ENCODE measurements at places on chromosomes 6 and 20.

DNA sequence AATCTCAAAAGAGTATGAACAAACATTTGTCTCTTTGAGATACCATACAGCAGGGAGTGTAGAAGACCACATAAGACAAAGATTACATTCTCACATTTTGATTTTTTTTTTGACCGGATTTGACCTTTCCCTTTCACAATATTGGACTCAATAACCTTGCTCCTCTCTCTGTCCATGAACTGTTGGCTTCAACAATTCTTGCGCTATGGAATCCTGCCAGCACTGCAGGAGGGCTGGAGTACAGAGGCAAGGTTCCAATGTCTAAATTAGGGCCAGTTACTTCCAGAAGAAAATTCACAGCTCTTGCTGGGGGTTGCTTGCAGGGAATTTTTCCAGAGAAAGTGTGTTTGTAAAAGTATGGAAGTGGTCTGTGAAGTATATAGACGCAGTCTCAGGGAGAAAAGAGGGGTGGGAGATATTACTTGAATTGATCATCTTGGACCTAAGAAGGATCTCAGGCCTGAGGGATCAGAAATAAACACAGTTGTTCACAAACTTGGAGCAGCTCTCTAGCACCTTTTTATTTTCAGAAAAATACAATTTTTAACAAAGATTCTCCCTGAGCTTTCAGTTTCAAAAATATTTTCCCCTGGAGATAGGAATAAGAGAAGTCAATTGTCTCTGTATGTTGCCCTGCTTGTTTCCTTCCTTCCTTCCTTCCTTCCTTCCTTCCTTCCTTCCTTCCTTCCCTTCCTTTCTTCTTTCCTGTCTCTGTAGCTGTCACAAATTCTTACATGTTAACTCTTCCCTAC, 765.9 kb downstream of the BCKDHB start:
- peak; percentile 64 for DNase-seq

DNA sequence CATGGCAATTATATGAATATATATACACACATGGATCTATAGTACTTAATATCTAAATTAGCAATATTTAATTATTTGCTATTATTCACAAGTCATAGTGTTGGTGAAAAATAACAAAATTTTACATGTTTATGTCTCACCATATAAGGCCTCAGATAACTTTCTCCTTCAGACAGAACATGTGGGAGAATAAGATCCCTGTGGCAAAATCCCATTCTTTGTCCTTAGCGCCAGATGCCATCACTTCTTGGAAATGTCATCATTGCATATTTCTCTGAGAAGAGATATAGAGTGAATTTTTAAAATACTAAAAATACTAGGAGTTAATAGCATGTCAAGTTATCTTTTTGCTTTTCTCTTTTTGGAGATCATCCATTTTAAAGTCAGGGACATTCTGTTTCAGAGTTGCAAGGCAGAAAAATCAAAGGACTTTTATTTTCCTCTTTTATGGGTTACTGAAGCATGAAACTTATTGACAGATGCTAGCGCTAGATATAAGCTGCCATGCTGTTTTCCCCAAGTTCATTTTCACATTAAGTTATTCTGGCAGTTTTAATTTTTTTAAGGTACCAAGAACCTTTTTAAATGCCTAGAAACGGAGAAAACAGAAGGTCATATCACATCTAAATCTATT, 30.4 kb upstream of the STXBP5 start:
- DNase-seq: no peak

- DNase-seq: no peak
Measured at GRCh38 chr6:6495851-6496250, 92.7 kb upstream of the LY86 start.

DNA sequence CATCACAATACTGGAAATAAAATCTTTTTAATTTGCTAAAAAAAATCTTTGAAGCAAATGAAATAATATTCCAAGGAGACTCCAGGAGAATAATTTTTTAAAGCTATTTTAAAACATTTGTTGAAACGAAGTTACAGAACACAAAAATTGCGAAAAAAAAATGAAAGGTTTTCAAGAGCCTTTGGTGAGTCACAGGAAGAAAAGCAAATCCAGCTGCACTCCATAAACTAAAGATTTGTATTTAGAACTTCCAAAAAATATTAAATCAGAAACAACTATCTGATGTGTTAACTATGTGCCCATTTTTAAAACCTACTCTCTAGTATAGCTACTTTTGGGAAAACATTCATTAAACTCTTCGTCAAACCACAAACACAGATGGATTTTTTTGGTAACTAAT, 23.6 kb downstream of the PDSS2 start:
- no peak for DNase-seq

DNA sequence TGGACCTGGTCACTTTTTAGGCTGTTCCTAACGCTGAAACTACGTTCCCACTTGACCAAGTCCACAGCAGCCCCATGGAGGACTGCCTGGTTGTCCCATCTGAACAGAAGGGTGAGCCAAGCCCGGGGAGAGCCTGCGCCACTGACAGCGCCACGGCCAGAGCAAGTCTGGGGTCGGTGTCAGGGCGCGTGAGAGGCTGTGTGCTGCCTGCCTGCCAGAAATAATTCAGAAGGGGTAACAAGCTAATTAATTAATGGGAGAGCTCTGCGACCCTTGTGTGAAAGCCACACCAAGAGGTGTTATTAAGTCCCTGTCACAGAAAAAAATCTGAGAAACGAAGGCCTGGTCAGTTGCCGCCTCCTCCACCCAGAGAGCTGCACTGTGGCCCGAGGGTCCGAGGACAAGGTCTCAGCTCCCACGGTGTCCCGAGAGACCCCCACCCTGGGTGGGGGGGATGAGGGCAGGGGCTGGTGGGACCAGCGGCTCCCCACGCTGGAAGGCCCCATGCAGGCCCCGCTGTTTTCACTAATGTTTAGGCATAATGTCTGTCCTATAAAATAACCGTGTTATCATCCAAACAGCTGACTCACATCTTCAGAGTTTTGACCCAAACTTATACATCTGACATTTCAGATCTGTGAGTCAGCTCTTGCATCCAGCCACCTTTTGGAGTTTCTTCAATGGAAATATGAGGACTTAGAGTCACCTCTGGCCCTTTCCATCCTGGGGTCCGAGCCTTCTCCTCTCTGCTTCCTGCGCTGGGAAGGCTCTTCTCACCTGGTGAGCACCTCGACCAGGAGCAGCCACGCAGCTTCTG, 58.5 kb downstream of the DLL1 start:
- no peak for DNase-seq

DNA sequence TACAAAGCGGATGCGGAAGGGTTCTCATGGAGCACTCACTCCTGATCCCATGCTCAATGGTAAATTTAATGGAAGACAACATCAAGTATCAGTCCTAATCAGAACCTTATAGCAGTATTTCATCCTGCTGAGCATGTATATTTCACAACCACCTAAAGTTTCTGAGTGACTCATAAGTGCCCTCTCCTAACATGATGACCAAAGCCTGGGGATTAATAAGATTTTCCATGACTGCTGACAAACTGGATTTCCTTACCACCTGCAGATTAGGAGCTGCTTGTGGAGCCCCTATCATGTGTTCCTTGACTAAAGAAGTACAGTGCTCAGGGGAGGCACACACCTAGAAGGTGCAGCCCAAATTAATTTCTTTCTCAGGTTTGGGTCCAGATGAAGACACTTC, 112.8 kb downstream of the INSM1 start:
- no peak for DNase-seq

DNA sequence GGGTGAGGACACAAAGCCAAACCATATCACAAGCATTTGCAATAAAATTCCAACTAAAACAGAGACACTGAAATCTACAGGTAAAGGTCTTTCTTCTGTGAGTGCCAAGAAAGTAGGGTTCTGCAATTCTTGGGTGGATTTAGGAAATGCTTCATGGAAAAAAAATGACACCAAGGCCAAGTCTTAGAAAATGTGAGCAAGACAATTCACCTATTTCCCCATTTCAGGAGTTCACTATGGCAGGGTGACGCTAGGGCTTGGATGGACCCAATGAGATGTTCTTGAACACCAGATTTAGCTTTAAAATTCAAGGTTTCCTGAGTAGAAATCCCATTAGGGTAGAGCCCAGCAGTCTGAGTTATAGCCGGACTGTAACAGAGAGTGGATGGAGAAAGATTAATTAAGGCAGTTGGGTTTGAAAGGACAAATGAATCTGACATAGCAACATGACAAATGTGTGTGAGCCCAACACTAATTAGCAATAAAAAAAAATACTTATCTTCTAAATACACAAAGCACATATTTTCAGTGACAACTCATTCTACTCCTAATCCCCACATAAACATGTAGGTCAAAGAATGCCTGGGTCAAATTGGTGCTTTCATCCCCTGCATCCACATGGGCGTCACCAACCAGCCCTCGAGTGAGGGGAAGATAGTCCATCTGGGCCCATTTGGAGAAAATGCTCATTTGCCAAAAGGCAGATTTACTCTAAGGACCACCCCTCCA, 180.4 kb upstream of the JARID2 start:
- DNase-seq: no peak

- no peak for DNase-seq
Measured at GRCh38 chr20:53966774-53967398, 103.5 kb downstream of the BCAS1 start.
